ENCODE measurements at places on chromosomes 7 and 10. TPM values are rescaled to one million over a fixed set of nuclear protein-coding genes. Genes with fewer than 3 reads are reported as not detected.

UBE3C gene
- total RNA-seq, result 78.2 TPM

DNA sequence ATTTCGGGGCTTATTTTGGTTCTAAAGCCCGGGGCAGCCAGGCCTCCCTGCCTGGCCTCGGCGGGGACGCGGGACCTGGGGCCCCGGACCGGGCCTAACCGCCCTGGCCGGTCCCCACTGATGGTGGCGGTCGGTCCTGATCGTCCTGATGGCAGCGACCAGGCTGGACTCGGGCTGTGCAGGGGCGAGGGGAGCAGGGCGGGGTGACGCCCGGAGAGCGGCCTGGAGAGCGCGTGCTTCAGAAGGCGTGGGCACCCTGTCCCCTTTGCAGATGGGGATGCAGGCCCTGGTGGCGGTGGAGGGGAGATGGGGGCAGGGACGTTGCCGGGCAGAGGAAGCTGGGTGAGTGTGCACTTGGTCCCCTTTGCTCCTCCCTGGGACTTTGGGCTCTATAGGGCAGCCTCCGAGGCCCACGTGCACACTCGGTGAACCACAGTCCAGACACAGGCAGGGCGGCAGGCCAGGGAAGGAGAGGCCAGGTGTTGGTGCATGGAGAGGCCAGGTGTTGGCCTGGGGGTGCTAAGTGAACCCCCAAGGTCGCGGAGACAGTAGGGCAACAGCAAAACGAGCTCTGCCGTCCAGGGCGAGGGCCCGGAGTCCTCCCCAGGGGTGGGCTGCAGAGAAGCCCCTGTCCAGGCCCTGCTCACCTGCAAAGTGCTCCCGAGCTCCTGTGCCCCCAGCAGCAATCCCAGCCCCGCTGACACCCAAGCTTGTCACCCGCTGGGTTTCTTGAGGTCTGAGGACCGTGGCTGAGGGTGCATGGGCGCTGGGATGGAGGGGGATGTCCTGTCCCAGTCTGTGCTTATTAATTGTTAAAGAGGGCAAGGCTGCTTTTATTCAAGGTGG lies 42.4 kb upstream of the FAM20C start:
- H3K4me3 ChIP-seq, result peak overlapping the region; percentile 49
- no peaks in the 10 kb centered on the region for H3K36me3 ChIP-seq
- peaks cover 7% of the 10 kb centered on the region for H3K4me1 ChIP-seq

NEUROD6 gene
- not detected for total RNA-seq

AZGP1 gene
- total RNA-seq, result 17.1 TPM

ARHGAP12 gene
- 53.7 TPM for total RNA-seq

CHRM2 gene
- total RNA-seq, result 121 TPM

- H3K4me3 ChIP-seq, result no peak overlapping the region
- H3K36me3 ChIP-seq, result no peaks in the 10 kb centered on the region
- no peaks in the 10 kb centered on the region for H3K4me1 ChIP-seq
These were observed 9.0 kb upstream of the GNA12 start for GRCh38 chr7:2853147-2853546.

- peaks cover 55% of the 10 kb centered on the region for H3K27me3 ChIP-seq
- no peak overlapping the region for H3K4me3 ChIP-seq
- no peak overlapping the region for H3K27ac ChIP-seq
These were observed 39.6 kb upstream of the HSPB1 start for GRCh38 chr7:76262683-76263402.

DNA sequence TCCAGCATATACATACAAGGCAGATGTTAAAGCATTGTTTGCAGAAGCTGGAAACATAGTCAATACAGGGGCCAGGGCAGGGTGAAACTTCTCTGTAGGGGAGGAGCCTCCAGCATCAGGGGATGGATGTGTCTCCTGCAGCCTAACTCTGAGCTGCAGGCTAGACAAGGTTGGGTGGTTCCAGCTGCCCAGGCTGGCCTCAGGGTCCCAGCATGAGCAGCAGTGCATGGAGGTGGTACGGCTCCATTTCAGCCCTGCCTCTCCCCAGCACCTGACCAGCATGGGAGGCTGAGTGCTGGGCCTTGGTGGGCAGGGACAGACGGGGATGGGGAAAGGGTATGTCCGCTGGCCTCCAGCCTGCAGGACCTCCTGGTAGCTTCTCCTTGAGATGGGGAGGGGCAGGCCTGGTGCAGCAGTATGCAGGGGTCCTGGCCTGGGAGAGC lies 7.4 kb upstream of the TBRG4 start:
- H3K36me3 ChIP-seq, result no peaks in the 10 kb centered on the region
- H3K4me3 ChIP-seq, result no peak overlapping the region
- H3K4me1 ChIP-seq, result no peaks in the 10 kb centered on the region
- H3K27ac ChIP-seq, result no peak overlapping the region
- H3K27me3 ChIP-seq, result no peaks in the 10 kb centered on the region

HDAC9 gene
- total RNA-seq, result 34.6 TPM

LEP gene
- total RNA-seq, result 1.4 TPM

GBX1 gene
- not detected for total RNA-seq

DNA sequence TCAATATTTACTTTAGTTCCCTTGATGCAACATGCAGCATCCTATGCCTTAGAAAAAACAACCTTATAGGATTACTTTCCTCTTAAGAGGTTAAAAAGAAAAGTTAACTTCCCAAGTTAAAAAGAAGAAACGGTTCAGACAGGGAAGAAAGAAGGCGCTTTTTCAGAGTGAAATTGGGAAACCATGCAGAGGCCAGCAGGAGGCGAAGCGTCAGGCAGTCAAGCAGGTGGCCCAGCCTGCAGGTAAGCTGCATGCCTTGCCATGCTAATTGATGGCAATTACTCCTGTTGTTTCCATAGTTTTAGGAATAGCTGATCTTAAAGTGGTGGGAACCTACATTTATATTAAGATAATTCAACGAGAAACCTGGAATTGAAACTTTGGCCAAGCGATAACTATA lies 302.6 kb upstream of the SP4 start:
- H3K4me1 ChIP-seq, result no peaks in the 10 kb centered on the region
- H3K27ac ChIP-seq, result no peak overlapping the region
- DNase-seq, result no peak
- H3K36me3 ChIP-seq, result no peaks in the 10 kb centered on the region
- no peak overlapping the region for H3K4me3 ChIP-seq
- H3K27me3 ChIP-seq, result no peaks in the 10 kb centered on the region

DNA sequence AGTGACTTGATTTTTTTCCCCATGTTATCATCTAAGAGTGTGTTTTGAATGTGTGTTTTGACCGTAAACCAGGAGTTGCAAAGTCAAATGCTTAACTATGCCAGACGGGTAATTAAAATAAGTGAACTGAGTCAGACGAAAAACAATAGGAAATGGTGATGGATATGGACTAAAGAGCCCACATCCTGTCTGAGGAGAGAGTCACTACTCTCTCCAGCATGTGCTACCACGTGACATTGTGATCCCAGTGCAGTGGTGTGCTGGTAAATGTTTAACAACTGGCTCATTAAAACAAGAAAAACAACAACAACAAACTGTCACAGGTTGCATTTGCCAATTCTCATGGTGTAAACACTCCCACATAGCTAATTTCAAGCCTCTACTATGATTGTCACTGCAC lies 164.3 kb downstream of the SUGCT start:
- no peaks in the 10 kb centered on the region for H3K27me3 ChIP-seq
- H3K4me3 ChIP-seq, result no peak overlapping the region
- DNase-seq, result no peak
- no peaks in the 10 kb centered on the region for H3K36me3 ChIP-seq
